Activated T-helper 2 cell treated with anti-CD3 and anti-CD28 coated beads, Interferon-gamma antibody, Interleukin-2, Interleukin-4, amounts not matched to agents 10 μg/mL and 5 μg/mL and 100 μg/mL, durations not matched to agents 14 hours and 24 hours and 36 hours (primary cell): ENCODE measurements at places on chromosomes 5 and 9. TPM values are rescaled to one million over a fixed set of nuclear protein-coding genes. Genes with fewer than 3 reads are reported as not detected.

DNA sequence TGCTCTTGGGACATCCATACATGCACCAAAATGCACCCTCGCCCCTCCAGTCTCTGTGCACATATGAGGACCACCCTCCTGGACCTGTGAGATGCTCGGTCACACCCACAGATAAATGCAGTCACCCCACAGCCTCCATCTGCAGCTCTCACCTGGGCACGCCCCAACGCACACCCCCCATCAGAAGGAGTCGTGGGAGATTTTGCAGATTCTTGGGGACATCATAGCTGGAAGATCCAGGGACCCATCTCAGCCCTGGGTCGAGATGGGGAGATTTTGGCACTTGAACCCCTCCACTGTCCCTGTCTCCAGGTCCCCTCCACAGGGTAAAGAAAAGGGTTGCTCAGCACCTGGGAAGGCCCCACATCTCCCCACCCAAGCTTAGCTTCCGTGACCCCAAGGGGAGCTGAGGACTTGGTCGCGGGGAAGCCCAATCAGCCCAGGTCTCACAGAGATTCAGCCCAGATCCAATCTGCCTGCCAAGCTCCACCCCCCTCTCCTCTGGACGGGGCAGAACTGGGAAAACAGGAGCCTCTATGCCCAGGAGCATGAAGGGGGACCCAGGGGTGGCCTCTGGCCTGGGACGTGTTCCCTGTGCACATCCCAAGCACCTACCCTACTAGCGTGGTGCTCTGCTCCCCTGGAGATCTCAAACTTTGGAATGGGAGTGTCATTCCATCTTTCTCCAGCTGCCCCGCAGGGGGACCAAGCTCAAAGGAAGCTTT, 89.2 kb upstream of the LMX1B start:
- no peak for DNase-seq

The FGF1 gene
- not detected in 2 replicates for total RNA-seq

DNA sequence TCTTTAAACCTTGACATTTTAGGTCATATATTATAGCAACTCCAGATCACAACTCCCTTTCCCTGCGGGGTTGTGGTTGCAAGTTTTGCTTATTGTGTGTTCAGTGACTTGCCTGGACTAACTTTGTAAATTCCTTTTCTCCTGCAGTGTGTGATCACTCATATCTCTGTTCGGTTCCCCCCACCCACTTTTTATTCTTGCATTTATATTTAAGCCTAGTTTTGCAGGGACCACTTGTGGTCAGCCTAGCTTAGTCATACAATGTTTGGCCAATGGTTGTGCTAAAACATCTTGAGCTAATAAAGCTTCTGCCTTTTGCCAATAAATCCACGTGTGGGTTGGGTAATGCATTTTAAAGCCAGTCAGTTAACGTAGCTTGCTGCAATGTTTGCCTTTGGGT, 146.5 kb upstream of the IRX4 start:
- no peak for DNase-seq

The ZNF300 gene
- 0.39 and 0.52 TPM in 2 replicates for total RNA-seq

DNA sequence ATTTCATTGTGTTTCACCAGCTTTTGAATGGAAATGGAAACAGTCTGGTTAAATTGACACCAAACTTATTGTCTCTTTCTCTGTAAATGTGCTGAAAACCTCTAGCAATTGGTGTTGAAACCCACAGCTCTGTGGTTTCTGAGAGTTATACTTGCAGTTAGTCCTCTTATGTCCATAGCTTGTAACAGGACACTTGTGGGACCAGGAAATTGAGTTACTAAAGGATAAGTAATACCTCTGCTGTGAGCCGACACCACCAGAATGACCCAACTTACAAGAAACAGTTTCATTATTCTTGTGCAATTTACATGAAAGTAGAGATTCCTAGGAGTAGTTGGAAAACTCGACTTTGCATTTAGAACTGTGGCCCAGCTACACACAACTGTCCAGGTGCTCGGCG, 191.5 kb downstream of the CFAP90 start:
- no peak for DNase-seq

DNA sequence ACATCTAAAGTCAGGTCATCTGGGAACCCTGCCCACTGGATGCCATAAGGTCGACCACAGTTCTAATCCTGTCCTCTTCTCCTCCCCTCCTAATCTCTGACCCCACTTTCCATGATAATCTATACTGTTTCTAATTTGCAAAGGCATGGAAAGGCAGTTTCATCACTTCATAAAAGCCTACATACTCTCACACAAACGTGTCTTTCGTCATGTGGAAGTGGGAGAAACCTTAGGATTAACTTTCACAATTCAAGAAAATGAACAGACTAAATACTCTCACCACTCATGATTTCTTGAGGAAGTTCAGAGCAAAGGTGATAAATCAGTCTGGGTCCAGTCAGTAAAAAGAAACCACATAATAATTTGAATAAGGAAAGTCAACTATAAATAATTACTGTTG, 5.5 kb downstream of the FANCC start:
- no peak for DNase-seq

GRCh38 chr9:69346596-69347390, 21.8 kb downstream of the ENTREP1 start:
- no peak for DNase-seq

GRCh38 chr9:106677830-106678229, 185.1 kb upstream of the ZNF462 start:
- DNase-seq = no peak

- DNase-seq = no peak
Observed at GRCh38 chr5:124206540-124206939, 539.9 kb downstream of the ZNF608 start.

DNA sequence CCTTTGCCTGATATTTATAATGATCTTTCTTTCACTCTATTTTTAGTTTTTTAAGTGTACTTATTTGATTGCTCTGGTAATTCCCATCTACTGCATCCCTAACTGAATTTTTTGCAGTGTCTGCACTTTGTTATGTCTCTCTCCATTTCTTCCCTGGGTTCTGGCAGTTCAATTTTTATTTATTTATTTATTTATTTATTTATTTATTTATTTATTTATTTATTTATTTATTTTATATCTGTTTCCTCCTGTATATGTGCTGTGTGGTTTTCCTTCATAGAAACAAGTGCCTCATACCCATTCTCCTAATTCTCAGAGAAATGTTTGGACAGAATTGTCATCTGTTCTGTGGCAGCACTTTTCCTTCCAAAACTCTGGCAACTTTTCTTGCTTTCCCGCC, 2370.8 kb upstream of the WWC1 start:
- no peak for DNase-seq

DNA sequence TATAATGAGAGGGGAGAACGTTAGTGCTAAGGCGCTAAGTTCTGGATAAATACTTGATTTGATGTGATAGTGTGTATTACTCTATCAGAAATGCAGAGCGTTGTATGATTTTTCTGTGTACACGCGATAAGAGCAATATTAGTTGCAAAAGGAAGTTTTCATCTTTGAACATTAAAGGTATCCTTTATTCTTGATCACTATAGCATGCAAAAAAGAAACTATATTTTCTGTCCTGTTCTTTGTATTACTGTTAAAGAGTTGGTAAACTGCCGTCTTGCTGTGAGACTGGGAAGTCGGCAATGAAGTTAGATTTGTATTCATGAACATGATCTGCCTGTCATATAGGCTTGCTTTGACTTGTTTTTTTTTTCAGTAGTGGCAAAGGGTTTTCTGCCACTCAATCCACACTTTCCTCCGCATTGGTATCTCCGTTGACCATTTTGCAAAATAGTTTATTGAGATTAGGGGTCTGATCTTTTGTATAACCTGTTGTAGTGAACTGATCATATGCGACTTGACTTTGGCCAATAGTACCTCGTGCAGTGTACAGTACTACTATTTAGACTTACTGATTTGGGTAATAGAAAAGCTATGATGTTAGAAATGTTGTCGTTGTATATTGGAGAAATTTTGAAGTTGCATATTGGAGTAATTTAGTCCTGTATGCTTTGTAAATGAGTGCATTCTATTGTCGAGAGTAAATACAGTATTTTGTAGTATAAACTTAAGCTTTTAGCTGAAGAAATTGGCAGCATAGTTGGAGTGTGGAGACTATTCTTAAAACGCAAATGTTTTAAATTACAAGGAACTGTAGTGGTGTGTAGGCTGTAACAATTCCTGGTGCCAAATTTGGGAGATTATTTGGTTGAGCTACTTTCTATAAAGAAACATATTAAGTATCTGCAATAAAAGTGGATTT, 1.7 kb downstream of the DENND4C start:
- DNase-seq = no peak

The SEC61B gene
- total RNA-seq = 208 and 223 TPM in 2 replicates

The FBN2 gene
- not detected in 2 replicates for total RNA-seq

GRCh38 chr5:32110111-32110696, 63.9 kb downstream of the GOLPH3 start:
- no peak for DNase-seq

The MAML1 gene
- total RNA-seq = 38.1 and 38.3 TPM in 2 replicates

GRCh38 chr9:77595426-77596095, 52.6 kb downstream of the GNA14 start:
- DNase-seq = no peak

GRCh38 chr9:136098844-136099243, 3.8 kb upstream of the NACC2 start:
- no peak for DNase-seq

The ARHGEF39 gene
- 11.1 and 12.3 TPM in 2 replicates for total RNA-seq

GRCh38 chr5:19125956-19126713, 861.9 kb downstream of the CDH18 start:
- DNase-seq = no peak

DNA sequence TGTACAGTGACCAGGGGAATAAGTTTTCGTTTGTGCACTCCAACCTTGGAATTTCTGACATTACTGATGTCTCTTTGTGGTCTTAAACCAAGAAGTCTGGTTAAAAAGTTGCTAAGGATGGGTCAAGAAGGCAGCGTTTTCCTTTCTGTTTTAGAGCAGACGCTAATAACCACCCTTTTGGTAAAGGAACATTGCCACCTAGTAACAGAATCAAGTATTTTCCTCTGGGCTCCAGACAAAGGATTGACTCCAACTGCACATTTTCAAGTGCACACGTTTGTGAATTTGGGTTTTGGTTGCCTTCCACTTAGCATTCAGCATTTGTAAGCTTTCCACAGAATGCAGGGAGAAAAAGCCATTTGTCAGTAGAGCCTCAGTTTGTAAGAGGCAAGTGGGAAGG, 22.2 kb upstream of the CEP78 start:
- DNase-seq = no peak

The MED7 gene
- total RNA-seq = 12.5 and 13.1 TPM in 2 replicates

- no peak for DNase-seq
Observed at GRCh38 chr5:78424665-78425064, 64.2 kb downstream of the SCAMP1 start.

The ZNF169 gene
- 8.9 and 9.0 TPM in 2 replicates for total RNA-seq

GRCh38 chr9:34279411-34279810, 49.7 kb downstream of the KIF24 start:
- no peak for DNase-seq

DNA sequence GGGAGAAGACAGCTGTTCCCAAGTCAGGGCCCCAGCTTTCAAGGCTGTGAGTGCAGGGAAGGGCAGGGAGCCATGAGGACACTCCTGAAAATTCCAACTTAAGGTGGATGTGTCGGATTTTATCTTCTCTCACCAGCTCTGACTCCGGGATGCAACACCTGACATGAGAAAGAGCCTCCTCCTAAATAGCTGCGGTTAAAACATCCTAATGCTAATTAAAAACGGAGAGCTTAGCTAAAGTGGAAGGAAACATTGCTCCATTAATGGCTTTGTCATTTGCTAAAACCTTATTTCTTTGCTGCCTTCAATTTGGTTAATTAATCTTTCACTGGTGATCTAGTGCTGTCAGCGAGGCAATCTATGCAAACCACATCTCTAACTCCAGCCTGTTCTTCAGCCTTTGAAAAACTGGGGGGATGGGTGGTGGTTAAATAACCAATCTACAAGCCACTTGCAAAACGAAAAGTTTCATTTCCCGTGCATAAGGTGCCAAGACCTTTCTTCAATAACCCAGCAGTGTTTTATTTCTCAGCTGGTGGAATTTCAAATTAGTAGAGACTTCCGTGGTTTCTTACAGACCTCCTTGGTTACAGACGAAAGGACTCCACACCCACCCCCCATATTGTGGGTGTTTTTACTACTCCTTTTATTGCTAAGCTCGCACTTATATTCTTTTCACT, 379.6 kb downstream of the MLLT3 start:
- peak; percentile 50 for DNase-seq

- no peak for DNase-seq
Observed at GRCh38 chr9:132184124-132184523, 22.3 kb downstream of the NTNG2 start.

DNA sequence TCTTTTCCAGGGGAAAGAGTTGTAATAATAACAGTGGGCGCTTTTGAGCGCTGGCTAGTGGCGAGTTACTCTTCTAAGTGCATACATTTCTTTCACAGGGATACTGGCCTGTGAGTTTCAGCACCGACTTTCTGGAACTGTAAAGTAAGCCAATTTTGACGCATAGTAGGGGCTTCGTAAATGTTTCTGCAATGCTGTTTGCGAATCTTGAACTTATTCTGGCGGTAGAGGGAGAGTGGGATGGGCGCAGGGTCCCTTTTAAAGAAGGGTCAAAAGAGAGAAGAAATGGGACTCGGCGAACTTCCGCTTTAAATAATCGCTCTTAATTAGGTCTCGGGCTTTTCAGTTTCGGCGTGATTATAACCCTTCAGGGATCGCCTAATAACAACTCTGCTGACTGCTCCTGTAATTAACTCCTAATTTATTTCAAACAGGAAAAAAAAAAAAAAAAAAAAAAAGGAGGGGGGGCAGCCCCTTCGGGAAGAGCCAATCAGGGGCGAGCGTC, 351 bp upstream of the MSX2 start:
- no peak for DNase-seq

DNA sequence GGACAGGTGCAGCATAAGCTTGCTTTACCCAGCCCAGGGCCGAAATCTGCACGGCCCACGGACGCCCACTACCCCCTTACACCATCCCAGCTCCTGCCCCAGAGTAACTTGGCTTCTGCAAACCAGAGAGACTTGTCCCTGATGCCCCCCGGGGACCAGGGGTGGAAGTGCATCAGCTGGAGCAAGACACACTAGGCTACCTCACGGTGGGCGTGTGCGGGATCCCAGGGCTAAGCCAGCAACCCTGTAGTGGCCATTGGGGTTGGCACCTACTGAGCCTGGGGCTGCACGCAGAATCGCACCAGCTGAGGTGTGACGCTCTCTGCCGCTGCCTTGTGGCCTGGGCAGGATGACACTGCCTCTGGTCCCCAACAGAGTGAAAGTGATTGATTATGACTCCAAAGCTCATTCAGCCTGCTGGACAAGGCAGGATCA, 6.1 kb upstream of the ZNF79 start:
- no peak for DNase-seq

- DNase-seq = no peak
Observed at GRCh38 chr5:78569441-78569840, 79.1 kb downstream of the LHFPL2 start.

DNA sequence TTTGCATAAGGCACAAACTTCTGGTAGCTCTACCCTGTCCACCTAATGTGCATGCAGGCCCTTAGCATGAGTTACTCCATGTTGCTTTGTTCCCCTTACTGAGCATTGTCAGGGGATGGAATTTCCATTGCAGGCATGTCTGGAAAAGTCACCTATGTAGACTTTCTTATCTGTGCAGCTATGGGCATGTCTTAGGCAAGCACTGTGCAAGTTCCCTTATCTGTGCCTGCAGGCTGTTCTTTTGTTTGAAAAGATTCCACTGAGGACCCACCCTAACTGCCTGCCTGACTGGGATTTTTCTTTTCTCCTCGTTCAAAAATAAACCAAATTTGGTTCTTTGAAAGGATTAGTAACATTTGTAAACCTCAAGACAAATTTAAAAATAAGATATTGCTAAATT, 587.0 kb downstream of the CDH18 start:
- DNase-seq = no peak
